ENCODE measurements at places on chromosomes 3 and 15.

GRCh38 chr3:179196098-179196497 lies 47.9 kb downstream of the PIK3CA start:
- DNase-seq, result no peak

DNA sequence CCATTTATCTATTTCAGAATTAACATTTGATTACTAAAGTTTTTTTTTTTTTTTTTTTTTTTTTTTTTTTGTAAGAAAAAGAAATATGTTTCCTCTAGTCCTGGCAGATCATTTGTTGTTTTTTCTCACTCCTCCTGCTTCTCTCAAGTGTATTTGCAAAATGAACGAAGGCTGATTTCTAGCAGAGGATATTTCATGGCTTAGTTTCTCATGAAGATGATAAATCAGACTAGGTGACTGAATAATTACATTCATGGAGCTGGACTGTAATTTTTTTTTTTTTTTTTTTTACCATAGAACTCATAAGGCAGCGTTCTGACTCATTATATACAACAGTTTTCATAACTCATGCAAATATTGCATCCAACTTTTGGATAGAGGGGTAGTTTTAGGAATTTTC lies 332.5 kb upstream of the SEMA6D start:
- no peak for DNase-seq

- DNase-seq, result no peak
Measured at GRCh38 chr3:81723732-81724313, 37.6 kb downstream of the GBE1 start.

GRCh38 chr3:112746675-112747280 lies 99.9 kb downstream of the CD200R1L start:
- no peak for DNase-seq

DNA sequence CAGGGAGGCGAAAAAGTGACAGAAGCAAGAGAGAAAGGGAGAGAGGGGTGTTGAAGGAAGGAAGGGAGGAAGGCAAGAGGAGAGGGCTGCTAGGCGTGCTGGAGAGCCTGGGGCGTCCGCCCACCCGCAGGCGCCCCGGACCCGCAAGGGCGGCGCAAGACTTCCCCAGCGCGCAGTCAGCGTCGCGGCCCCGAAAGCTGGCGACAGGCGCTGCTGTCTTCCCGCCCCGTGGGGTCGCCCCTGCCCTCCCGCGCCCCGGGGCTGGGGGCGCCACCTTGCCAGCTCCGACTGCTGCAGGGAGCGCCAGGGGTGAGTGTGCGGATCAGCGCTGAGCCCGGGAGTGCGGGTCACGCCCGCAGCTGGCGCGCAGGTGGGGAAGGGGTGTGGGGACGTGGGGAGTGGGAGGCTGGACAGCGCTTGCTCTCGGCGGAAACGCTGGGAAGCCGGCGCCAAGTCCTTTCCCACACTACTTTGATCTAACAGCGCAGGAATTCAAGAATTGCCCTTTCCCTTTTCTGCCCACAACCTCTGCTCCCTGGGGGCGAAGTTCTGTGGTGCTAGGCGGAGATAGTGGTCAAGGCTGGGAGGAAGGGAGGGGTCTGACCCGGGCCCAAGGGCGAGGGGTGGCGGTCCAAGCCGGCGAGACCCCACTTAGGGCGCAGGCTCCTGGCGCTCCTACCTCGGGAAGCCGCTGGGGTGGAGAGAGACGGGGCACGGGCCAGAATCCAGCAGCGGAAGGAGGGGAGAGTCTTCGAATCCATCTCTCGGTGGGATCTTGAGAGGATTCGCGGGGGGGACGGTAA lies 266.1 kb downstream of the CGGBP1 start:
- DNase-seq, result no peak

GRCh38 chr3:160403796-160404470 lies 4.5 kb downstream of the SMC4 start:
- DNase-seq, result no peak

- DNase-seq, result no peak
Measured at GRCh38 chr15:94745371-94745770, 514.0 kb downstream of the MCTP2 start.

DNA sequence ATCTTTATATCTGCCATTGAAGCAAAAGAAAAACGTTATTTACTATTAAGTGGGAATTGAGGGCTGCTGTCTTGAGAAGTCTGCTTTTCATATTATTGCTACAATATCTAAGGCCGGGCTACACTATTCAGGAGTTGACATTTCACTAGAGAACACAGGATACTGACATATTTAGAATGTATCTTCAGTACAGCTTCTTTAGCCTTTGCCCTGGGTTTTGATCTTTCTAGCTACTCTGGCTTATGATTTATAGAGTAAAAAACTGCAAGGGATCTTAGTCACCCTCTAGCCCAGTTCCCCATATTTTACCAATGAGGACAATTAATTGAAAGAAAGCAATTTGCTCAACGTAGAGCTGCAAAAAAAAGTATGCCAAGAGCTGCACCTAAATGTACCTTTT lies 307.4 kb upstream of the DPPA4 start:
- no peak for DNase-seq

DNA sequence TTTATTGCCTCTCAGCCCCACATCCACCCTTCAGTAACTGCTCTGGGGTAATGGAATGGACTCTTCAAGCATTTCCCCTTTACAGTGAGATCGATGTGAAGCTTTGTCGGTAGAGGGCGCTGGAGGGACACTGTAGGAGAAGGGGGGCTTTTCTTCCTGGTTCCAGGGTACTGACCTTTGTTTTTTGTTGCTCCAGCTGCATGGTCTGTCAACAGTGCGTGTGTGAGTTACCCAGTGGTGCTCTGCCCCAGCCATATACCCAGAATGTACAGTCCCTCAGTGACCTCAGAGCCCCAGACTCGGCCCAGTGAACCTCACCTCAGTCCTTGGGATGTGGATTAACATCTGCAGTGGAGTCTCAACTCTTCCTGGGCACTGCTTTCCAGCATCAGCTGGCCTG lies 180.3 kb upstream of the TSC22D2 start:
- no peak for DNase-seq

DNA sequence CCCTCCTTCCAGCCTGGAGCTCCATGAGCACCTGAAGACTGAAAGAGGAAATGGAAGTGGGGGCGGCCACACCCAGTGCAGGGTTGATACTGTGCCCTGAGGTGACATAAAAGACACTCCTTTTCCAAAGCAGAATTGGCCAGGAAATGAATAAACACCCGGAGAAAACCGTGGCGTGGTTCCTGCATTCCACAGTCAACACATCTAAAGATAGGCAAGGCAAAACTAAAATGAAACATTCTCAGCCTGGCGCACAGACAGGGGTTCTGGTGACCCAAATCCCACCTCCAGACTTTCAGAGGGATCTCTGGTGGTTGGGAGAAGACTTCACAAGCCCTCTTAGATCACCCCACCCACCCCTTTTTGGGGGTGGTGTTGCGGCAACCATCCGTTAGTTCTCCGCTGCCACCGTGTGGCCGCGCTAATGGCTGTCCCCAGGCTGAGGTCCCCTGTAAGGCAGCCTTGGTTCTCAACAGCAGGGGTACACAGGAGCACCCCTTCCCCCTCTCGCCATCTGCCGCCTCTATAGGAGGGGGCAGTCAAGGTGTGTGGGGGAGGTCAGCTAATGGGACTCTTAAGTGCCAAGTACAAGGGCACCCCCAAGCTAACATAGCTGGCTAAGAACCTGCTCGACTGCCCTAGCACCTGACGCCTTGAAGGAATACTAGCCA lies 2.5 kb upstream of the MST1R start:
- peak; percentile 54 for DNase-seq
